ENCODE measurements at places on chromosomes 7 and 10. TPM values are rescaled to one million over a fixed set of nuclear protein-coding genes. Genes with fewer than 3 reads are reported as not detected.
A peak's percentile ranks its signal among the peaks of the same experiment; 100 is the strongest.

- no peak for DNase-seq
Observed at GRCh38 chr10:46542567-46543465, 13.6 kb downstream of the GPRIN2 start.

DNA sequence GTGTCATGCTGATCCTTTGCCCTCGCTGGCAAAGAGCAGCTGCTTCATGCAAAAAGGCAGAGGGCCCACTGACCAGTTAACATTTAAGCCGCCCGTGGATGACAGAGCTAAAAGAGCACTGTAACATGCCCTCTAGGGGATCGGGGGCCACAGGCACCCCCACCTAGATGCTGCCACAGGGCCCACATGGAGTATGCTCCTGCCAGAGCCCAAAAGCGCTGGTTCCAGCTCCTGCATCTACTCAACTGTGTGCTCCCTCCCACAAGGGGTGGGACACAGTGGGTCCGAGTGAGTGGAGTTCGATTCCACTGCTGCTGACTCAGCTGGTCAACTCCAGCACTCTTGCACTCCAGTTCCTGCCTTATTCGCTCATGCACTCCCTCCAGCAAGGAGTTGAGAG lies 199.8 kb upstream of the CNTNAP2 start:
- DNase-seq, result no peak

DNA sequence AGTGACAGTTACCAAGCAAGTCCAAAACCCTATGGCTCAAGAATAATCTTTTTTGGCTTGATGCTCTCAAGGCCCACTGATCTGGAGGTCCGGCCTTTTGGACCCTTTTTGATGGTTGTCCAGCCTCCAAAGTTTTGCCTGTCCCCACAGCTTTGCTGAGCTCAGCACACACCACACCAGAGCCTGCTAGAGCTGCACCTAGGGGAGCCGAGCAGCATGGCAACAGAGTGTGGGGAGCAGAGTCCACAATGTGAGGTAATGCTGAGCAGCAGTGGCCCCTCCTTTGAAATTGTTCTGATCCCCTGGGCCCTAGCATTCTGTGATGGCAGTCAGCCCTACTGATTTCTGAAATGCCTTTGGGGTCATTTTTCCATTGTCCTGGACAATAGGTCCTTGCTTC lies 9.3 kb downstream of the GIMAP7 start:
- no peak for DNase-seq

GRCh38 chr7:38310591-38311101 lies 37.2 kb upstream of the TARP start:
- no peak for DNase-seq

DNA sequence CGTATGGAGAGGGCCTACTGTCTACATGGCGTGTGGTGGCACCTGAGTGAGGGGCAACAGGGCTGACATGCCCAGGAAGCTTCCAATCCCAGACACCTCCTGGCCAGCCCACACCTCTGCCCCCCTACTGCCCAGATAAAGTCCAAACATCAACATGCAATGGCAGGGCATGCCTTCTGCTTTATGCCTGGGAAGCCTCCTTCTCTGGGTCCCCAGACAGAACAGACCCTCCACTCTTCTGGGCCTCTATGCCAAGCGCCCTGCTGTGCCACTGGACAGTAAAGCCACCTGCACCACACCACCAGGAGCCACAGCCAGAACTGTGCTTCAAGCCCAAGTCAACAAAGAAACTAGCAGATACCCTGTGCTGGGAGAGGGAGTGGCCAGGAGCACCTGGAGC lies 12.5 kb downstream of the TMEM72 start:
- no peak for DNase-seq

DNA sequence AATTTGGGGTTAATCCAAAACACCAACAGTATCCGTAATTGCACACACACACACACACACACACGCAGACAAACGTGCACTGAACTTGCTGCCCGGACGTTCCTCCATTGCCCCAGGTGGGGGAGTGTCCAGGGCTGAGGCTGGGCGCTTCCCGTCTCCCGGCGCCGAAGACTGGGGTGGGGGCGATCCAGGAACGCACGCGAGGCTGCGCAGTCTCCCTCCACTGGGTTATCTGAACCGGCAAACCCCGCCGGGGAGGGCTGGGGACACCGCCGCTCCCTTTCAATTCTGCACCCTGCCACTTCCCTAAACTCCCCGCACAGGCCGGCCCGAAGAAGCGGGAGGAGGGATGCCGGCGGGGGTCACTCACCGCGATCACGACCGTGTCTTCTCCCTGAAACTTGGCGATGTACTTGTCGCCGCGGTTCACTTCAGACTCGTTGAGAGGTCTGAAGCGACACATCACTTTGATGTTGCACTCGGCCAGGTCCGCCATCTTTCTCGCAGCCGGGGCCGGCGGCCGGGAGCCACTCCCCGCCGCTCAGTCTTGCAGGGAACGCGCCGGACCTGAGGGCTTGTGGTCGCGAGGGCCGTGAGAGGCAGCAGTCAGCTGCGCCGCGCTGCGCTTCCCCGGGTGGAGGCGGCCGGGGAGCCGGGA lies 618 bp downstream of the KIF5B start:
- no peak for DNase-seq

DNA sequence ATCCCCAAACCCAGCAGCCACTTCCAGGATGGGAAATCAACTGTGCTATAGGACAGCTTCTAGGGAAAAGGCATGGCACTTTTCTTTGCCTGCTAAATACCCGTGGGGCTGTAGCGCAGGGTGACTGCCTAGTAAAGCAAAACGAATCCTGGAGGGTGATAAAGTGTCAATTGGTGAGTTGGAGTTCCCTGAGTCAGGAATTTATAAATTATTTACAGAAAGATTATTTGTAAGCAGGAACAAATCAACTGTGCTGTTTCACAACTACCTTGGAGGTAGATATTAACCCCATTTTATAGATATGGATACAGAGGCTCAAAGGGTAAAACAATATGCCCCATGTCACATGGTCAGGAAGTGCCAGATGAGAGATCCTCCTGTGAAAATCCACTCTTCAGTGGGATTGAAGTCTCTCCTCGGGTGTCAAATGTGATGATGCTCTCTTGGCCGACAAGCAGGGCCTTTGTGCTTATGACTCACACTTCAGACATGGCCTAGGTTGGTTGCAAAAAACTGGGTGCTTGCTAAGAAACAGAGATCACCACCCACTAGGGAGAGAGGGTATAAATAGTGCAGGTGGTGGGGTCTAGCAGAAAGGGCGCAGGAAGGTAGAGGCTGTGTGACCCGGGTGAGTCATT lies 383.2 kb upstream of the ZMIZ1 start:
- DNase-seq, result no peak

- DNase-seq, result no peak
Observed at GRCh38 chr7:152894295-152895170, 135.0 kb downstream of the ACTR3B start.

DNA sequence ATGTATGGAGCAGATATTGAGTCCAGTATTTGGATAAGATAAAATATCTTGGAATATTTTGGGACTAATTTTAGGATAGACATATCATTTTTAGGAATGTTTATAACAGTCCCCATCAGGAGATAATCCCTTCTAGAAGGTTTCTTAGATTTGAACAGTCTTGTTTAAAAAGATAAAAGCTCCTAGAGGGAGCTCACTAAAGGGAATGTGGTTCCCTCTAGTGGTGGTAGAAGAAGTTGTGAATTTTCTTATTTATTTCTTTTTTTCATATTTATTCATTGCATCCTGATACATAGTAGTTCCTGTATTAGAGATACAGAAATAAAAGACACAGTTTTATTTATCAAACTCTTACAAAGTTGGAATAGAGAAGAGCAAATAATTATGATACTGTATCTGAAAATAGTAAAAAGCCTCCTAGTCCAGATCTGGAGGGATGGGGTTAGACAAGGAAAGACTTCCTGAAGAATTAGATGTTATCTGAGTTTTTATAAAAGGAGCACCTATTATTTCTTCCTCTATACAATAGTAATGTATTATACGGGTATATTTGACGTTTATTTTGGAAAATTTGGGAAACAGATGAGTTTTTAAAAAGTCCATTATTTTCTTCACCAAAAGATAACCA lies 24.5 kb upstream of the KLF14 start:
- DNase-seq, result no peak

DNA sequence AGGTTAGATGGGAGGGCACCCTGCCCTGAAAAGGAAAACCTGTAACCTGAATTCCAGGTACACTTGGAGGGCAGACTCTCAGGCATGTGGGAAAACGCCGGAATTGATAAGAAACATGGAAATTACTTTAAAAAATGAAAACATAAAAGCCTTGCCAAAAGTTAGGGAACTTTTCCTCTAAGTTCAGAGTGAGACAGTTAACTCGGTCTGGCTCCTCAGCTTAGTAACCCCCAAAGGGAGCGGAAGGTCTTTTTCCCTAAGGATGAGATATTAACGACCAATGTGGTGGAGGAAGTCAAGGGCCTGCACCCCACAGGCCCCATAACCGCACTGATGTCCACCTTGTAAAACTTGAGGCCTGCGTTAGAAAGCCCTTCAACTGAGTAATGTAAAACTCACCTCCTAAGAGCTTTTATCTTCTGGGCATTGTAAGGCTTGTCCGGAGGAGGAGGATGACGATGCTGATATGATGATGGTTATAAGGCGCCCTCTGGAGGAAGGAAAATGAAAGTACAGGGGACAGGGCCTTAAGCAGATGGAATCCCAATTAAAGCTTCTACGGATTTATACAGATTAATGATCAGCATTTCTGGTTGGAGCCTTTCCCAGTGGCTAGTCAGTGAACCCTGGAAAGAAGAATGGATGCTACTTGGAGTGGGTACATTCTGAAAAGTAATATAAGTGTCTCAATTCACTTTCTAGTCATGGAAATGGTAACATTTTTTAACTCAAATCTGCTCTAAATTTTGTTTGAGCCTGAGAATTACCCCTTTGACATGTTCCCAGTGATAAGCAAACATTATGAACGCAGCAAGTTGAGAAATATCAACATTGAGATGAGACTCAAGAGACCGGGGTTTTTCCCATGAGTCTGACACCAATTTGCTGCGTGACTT lies 694 bp downstream of the COL1A2 start:
- peak; percentile 12 for DNase-seq

GRCh38 chr10:49488056-49488717 lies 50.7 kb downstream of the ERCC6 start:
- no peak for DNase-seq

GRCh38 chr10:29041616-29042015 lies 247.3 kb upstream of the LYZL1 start:
- DNase-seq, result no peak

DNA sequence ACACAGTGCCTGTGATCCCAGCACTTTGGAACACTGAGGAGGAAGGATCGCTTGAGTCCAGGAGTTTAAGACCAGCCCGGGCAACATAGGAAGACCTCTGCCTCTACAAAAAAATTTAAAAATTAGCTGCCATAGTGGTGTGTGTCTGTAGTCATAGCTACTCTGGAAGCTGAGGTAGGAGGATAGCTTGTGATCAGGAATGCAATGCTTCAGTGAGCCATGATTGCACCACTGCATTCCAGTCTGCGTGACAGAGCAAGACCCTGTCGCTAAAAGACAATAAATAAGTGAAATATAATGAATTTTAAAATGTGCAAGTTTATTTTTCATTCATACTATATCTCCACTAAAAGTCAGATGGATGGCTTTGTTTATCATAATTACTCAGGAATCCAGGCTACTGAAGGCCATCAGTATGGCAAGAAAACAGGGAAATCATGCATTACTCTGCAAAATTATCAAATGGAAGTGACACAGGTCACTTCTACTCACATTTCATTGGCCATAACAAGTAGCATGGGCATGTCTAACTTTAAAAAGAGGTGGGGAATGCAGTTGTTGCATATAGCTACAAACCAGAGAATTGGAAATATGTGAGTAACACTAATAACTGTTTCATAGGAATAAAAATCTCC lies 32.9 kb upstream of the FAM3C start:
- DNase-seq, result no peak

- DNase-seq, result no peak
Observed at GRCh38 chr7:157033483-157034473, 23.3 kb upstream of the MNX1 start.

RHBDD2 gene
- total RNA-seq, result 22.6 TPM

PRPS1L1 gene
- total RNA-seq, result not detected

TBX20 gene
- total RNA-seq, result not detected

SPAG6 gene
- 0.21 TPM for total RNA-seq
